Renal cortex interstitium (tissue), 15 donors: ENCODE measurements at places on chromosomes 5 and 9. TPM values are rescaled to one million over a fixed set of nuclear protein-coding genes. Genes with fewer than 3 reads are reported as not detected.

- DNase-seq = no peak
Measured at GRCh38 chr5:181087309-181087708, 43.7 kb downstream of the OR2V1 start.

Gene BRINP1
- 4.8 TPM for polyA plus RNA-seq

Gene SPACA9
- 9.6 TPM for polyA plus RNA-seq

Gene MARCHF11
- polyA plus RNA-seq = 2.7 TPM

GRCh38 chr9:133224762-133225161 is 15.7 kb upstream of the OBP2B start:
- no peak for DNase-seq
